ENCODE measurements at places on chromosomes 3 and 15. TPM values are rescaled to one million over a fixed set of nuclear protein-coding genes. Genes with fewer than 3 reads are reported as not detected.

DNA sequence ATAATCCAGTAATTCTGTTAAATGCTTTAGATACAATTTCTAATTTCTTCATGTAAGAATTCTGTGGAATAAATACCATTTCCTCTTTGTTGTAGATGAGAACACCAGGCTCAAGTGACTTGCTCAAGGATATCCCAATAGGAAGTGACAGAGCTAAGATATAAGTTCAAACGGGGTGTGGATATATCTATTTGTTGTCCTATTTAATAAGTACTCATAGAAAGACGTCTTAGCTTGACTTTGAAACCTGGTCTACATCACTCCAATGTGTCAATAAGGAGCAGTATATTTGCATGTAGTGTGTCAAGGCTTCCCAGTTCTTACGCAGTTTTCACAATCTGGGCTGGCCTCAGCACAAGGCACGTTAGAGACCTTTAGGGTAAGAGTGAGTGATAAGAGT, 4.7 kb upstream of the GCSAM start:
- no peaks in the 10 kb centered on the region for H3K27me3 ChIP-seq
- H3K4me1 ChIP-seq: no peaks in the 10 kb centered on the region
- DNase-seq: no peak
- H3K4me3 ChIP-seq: no peak overlapping the region
- H3K27ac ChIP-seq: no peak overlapping the region

DNA sequence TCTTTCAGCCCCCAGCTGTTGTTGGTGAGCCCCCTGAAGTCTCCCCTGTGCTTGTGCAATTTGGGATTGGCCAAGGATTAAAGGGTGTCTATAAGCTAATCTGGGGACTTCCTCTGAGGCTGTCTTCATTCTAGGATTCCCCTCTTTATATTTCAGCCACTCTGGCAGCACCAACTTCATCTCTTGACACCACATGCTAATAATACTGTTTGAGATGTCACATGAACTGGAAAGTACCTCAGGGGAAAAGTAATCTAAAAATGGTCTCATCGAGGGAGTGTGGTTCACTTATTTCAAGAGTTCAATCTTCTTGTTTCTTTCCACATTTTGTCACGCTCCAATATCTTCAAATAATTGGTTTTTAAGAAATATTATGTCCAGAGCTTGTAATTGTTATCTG, 279.2 kb upstream of the TMC3 start:
- no peak for DNase-seq
- H3K27me3 ChIP-seq: peaks cover 4% of the 10 kb centered on the region
- H3K4me1 ChIP-seq: no peaks in the 10 kb centered on the region
- no peak overlapping the region for H3K27ac ChIP-seq
- H3K36me3 ChIP-seq: no peaks in the 10 kb centered on the region

- H3K27me3 ChIP-seq: no peaks in the 10 kb centered on the region
- H3K36me3 ChIP-seq: no peaks in the 10 kb centered on the region
- no peak overlapping the region for H3K27ac ChIP-seq
Measured at GRCh38 chr15:88375234-88375927, 91.8 kb downstream of the MRPL46 start.

- H3K27ac ChIP-seq: no peak overlapping the region
- DNase-seq: no peak
- no peaks in the 10 kb centered on the region for H3K27me3 ChIP-seq
- H3K4me1 ChIP-seq: no peaks in the 10 kb centered on the region
- no peaks in the 10 kb centered on the region for H3K36me3 ChIP-seq
Measured at GRCh38 chr3:5750874-5751640, 563.5 kb downstream of the EDEM1 start.

- no peak overlapping the region for H3K4me3 ChIP-seq
- H3K27me3 ChIP-seq: no peaks in the 10 kb centered on the region
- H3K4me1 ChIP-seq: no peaks in the 10 kb centered on the region
- DNase-seq: no peak
- no peaks in the 10 kb centered on the region for H3K36me3 ChIP-seq
Measured at GRCh38 chr3:153397794-153398193, 235.8 kb downstream of the RAP2B start.

DNA sequence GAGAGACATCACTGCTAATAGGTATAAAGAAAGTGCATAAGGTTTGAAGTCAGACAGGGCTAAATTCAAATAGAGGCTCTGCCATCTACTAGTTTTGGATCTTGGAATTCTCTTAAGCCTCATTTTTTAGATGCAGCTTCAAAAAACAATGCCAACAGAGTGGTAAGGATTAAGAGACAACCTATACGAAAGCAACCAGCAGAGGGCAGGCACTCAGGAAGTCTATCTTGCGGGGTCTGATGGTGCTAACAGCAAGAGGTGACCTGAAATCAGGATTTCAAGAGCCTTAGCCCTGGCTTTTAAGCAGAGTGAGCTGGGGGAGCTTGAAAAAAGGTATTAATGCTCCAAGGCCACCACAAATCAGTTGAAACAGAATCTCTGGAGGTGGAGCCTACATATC, 40.7 kb downstream of the LDHAL6B start:
- no peak for DNase-seq
- no peak overlapping the region for H3K27ac ChIP-seq
- no peaks in the 10 kb centered on the region for H3K36me3 ChIP-seq
- H3K4me3 ChIP-seq: no peak overlapping the region

The LDHAL6B gene
- total RNA-seq: not detected

The SNUPN gene
- 34.5 TPM for total RNA-seq

The CAMK2N2 gene
- total RNA-seq: not detected

The ARHGEF26 gene
- total RNA-seq: 9.2 TPM

The WDR82 gene
- total RNA-seq: 39.8 TPM

Data from ovary (tissue), 10 donors.